ENCODE measurements at places on chromosomes 6 and 20.

DNA sequence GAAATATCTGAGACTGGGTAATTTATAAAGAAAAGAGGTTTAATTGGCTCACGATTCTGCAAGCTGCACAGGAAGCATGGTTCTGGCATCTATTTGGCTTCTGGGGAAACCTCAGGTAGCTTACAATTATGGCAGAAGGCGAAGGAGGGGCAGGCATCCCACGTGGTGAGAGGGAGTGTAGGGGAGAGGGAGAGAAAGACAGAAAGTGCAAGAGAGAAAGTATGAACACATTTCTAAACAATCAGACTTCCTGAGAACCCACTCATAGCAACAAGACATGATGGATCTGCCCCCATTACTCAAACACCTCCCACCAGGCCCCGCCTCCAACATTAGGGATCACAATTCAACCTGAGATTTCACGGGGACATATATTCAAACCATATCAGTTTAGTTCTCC, 107.4 kb downstream of the PERP start:
- DNase-seq = no peak

DNA sequence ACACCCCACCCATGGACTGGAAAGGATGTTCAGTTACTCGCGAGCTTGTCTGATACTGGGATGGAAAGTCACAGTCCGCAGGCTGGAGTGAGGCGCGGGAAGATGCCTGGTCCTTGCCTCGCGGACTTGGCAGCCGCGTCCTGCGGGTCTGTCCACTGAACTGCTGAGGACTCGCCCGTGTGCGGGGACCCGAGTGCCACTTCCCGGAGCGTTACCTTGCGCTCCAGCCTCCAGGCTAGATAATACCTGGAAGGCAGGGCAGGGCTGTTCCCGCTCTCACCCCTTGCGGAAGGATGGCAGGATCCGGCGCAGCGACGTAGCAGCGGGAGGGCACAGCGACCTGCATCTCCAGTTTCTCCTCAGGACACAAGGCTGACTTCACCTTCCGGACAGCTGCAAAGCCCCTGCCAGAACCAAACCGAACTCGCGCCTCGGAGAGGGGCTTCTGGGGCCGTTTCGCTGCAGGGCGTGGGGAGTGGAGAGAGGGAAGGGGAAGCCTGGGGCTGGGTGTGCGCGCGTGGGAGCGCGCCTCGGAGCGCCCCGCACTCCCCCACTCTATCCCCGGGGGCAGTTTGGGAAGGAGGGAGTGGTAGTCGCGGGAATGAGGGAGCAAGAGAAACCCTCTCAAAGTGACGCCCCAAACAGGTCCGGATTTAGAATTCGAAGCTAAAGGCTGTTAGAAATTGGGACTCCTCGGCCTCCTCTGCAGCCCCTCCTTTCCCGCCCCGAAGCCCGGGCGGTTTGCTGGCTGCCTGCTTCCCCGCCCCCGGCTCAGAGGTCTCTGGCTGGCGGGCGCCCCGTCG, at the start of gene KCNQ5:
TSS of gene KCNQ5 (plus strand) at position 774 of the 803 bp plus-strand sequence.
- DNase-seq = peak; percentile 35

DNA sequence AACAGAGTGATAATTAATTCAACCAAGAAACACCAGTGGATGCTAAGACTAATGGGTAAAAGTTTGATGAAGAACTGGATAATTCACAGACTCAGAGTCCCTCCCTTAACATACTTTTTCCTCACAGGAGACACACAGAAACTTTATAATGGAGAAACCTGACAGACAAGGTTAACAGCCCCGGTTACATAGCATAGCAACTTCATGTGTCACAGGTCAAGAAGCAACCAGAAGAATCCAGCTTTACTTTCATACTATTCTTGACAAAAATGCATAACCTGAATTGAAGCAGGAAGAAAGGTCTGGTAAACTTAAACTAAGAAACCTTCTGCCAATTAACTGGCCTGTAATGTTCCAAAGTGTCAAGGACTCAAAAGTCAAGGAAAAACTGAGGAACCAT, 375.9 kb downstream of the RNF144B start:
- DNase-seq = no peak

- DNase-seq = no peak
Observed at GRCh38 chr6:143695969-143696663, 18.4 kb downstream of the PHACTR2 start.

DNA sequence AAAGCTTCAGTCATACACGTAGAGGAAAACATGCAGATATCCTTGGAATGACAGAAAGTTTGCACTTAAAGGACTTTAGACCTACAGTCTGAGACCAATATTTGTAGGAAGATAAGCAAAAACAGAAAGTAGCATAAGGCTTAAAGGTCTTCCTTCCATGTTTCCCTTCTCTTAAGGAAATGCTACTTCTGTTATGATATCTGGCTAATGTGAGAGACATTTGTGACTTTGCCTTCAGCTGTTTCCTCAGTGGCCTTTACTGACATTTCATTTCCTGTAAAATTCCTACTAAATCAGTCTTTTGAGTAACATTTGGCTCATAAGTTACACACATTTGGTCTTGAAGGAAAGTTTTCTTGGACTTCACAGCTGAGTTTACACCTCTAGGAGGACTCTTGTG, 713.4 kb downstream of the TBC1D32 start:
- DNase-seq = no peak

Data from nephron progenitor cell (in vitro differentiated cells).